ENCODE measurements at places on chromosomes 13 and 19.
A peak's percentile ranks its signal among the peaks of the same experiment; 100 is the strongest.

DNA sequence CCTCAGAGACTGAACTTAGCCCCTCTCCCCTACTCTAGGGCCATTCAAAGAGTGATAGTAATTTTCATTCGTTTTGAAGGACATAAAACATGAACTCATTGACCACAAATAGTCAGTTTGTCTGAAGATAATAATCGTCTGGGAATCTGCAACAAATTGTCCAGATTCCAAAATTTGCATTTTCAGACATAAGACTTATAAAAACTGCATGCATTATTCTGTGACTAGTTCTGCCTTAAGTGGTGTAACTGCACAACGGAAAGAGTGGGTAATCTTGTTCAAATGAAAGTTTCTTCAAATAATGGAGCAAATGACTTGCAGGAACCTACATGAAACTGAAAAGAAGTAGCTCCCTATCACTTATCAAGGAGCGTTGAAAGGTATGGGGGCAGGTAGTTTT, 8.4 kb downstream of the CSNK1A1L start:
- DNase-seq: no peak

GRCh38 chr19:7706955-7707456, 5.1 kb upstream of the FCER2 start:
- DNase-seq: no peak

DNA sequence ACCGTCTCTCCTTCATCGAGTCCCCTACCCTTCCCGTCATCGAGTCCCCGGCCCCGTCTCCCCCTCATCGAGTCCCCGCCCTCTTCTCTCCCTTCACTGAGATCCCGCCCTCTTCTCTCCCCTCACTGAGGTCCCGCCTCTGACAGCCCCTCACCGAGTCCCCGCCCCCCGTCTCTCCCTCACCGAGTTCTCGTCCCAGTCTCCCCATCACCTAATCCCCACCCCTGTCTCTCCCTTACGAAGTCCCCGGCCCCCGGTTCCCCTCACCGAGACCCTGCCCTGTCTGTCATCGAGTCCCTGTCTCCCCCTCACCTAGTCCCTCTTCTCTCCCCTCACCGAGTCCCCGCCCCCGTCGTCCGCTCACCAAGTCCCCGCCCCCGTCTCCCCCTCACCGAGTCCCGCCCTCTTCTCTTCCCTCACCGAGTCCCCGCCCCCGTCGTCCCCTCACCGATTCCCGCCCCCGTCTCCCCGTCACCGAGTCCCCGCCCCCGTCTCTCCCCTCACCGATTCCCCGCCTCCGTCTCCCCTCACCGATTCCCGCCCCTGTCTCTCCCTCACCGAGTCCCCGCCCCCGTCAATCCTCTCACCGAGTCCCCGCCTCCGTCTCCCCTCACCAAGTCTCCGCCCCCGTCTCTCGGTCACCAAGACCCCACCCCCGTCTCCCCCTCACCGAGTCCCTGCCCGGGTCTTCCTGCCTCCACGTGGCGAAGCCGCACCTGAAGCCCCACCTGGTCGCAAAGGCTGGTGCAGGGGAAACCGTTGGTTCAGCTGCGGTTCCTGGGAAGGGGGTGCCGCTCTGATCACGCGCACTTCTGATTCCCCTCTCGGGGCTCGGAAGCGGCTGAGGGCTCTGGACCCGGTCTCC, 23.9 kb upstream of the ZNF846 start:
- DNase-seq: peak; percentile 20

DNA sequence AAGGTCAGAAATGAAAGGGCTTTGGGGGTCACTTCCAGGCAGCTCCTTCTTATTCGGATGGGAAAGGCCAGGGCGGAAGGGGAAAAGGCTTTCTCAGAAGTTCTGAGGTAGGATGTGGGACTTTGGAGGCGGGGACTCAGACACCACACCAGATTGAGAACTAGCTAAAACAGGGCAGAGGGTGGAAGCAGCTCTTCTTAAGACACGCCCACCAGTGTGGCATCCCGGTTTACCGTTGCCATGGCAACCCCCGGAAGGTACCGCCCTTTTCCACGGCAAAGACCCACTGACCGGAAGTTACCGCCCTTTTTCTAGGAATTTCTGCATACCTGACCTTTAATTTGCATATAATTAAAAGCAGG, 3.8 kb upstream of the LILRA5 start:
- DNase-seq: peak; percentile 44

- DNase-seq: no peak
These were observed 376.9 kb downstream of the FGF9 start for GRCh38 chr13:22047785-22048104.

GRCh38 chr13:39684531-39685137, 29.2 kb downstream of the COG6 start:
- DNase-seq: peak; percentile 3

- no peak for DNase-seq
These were observed 431.2 kb downstream of the KCTD12 start for GRCh38 chr13:76454991-76455390.

DNA sequence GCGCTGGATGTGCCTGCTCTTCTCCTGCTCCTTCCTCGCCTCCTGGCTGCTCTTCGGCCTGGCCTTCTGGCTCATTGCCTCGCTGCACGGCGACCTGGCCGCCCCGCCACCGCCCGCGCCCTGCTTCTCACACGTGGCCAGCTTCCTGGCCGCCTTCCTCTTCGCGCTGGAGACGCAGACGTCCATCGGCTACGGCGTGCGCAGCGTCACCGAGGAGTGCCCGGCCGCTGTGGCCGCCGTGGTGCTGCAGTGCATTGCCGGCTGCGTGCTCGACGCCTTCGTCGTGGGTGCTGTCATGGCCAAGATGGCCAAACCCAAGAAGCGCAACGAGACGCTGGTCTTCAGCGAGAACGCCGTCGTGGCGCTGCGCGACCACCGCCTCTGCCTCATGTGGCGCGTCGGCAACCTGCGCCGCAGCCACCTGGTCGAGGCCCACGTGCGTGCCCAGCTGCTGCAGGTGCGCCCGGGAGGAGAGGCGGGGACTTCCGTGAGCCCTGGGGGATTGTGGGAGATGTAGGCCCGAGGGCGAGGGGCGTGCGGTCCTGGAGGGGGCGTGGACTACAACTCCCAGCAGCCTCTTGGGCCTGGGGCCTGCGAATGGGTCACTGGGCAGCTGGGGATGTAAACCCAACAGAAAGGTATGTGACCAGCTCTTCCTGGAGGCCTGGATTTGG, 6.7 kb downstream of the KCNJ14 start:
- DNase-seq: no peak

- no peak for DNase-seq
These were observed 94.6 kb upstream of the RFC3 start for GRCh38 chr13:33723365-33723764.

- DNase-seq: peak; percentile 45
These were observed 7.1 kb downstream of the LIPE start for GRCh38 chr19:42420055-42420544.

DNA sequence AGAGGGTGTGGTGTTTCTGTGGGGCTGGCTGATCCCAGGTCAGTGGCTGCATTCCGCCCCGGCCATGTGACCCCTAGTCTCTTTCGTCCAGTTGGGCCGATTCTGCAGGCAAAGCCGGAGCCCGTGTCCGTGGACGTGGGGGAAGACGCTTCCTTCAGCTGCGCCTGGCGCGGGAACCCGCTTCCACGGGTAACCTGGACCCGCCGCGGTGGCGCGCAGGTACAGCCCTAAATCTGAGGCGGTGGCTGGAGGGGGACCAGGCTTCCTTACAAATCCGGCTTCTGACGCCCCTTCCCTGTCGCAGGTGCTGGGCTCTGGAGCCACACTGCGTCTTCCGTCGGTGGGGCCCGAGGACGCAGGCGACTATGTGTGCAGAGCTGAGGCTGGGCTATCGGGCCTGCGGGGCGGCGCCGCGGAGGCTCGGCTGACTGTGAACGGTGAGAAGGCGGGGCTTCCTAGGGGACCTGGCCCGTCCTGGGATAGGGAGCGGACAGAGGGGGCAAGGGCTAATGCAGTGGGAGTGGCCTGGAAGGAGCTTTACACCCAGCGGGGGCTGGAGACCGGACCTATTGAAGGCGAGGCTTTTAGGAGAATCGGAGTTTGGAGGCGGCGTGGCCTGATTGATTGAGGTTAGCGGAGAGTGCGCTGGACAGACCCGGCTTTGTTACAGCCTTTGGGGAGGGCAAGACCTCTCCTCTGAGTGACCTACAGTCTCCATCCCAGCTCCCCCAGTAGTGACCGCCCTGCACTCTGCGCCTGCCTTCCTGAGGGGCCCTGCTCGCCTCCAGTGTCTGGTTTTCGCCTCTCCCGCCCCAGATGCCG, 4.3 kb downstream of the KIRREL2 start:
- no peak for DNase-seq

GRCh38 chr19:11005521-11005920, 44.7 kb downstream of the SMARCA4 start:
- no peak for DNase-seq

DNA sequence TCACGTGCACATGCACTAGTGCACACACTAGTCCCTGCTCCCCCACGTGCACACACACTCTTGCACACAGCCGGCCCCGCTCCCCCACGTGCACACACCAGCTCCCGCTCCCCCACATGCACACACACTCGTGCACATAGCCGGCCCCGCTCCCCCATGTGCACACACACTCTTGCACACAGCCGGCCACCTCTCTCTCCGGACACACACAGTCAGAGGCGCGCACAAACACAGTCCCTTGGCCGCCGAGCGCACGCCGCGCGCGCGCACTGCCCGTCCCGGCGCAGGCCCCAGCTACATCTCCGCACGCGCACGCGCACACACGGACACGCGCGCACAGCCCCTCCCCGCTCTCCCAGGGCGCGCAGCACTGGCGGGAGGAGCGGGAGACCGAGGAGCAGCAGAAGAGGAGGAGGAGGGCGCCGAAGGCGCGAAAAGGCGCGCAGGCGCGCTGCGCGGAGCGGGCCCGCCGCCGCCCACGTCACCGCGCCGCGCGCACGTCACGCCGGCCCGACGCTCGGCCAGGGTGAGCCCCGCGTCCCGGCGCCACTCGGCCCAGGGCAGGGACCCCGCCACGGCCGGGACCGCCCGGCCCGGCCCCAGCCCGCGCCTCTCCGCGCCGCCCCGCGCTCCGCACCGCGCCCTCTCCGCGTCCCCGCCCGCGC, at the start of gene TFDP1:
Gene TFDP1, plus strand, starts transcription at position 549 of the 665 bp plus-strand sequence. CDS start 1,085 bp downstream, outside the sequence.
- DNase-seq: peak; percentile 80

- DNase-seq: peak; percentile 3
These were observed 109.2 kb downstream of the OLFM4 start for GRCh38 chr13:53137779-53138178.

DNA sequence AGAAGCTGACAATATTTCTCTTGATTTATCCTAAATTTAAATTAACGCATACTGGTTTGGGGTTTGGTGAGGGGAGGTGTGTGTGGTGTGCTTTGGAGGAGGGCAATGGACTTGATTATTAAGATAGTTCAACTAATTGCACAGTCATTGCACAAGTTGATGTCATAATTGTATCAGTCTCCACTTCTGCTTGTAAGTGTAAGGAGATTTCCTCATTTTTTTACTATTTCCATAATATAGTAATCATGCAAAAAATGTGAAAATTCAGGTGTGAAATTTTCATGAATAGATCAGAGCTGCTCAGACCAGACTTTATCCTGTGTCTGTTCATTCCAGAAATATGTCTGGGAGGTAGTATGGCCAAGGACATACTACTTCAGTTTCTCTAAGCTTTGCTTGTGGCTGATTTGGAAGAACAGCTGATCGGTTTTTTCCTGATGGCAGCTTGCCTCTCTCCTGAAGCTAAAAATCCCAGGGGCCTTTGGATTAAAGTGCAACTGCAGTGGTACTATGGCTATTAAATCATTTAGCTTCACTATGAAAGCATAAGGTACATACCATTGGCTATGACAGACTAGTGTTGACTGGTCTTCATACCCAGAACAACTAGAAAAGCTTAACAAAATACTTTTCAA, 201.8 kb upstream of the MIR17HG start:
- DNase-seq: no peak

DNA sequence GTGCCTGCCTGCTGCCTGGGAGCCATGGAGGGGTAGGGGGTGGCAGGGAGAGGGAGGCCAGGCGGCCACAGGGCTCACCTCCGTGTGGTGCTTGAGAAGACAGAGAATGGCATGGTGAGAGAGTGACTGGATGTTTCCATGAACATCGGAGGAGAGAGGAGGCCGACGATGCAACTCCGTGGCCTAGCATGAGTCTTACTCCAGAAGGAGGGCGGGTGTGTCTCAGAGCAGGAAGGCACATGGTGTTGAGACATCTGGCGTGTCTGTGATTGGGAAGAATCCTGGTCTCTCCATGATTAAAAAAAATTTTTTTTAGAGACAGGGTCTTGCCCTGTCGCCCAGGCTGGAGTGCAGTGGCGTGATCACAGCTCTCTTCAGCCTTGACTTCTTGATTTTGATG, 5.1 kb downstream of the IRGC start:
- DNase-seq: no peak

GRCh38 chr13:21033212-21033840, 28.1 kb downstream of the LATS2 start:
- DNase-seq: no peak

GRCh38 chr13:47142105-47142504, 245.3 kb upstream of the HTR2A start:
- no peak for DNase-seq

- peak; percentile 14 for DNase-seq
These were observed 5.2 kb downstream of the LHFPL6 start for GRCh38 chr13:39597838-39598237.

GRCh38 chr13:44932171-44932849, 57.0 kb downstream of the NUFIP1 start:
- DNase-seq: peak; percentile 63
